ENCODE measurements at places on chromosomes 2 and 18.

DNA sequence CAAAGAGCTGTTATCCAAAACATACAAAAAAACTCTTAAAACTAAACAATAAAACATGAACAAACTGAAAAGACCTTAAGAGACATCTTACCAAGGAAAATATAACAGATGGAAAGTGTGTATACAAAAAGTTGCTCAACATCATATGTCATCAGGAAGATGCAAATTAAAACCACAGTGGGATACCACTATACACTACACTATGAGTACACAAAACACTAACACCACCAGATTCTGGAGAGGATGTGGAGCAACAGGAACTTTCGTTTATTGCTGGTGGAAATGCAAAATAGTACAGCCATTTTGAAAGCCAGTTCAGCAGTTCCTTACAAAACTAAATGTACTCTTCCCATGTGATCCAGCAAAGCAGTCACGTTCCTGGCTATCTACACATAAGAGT lies 221.4 kb downstream of the CMPK2 start:
- DNase-seq = no peak

- peak; percentile 83 for DNase-seq
These were observed 11.7 kb downstream of the LYPD6B start for GRCh38 chr2:149050188-149050587.

- no peak for DNase-seq
These were observed 58.7 kb downstream of the SLC40A1 start for GRCh38 chr2:189521699-189522434.

GRCh38 chr2:43838560-43839267 lies at the start of the genes ABCG5 and ABCG8:
TSS of gene ABCG5 (minus strand) at chr2:43838839. CDS start at chr2:43838679, 160 bp downstream.
TSS of gene ABCG8 (plus strand) at chr2:43838971. CDS start at chr2:43839054, 83 bp downstream.
- no peak for DNase-seq

- no peak for DNase-seq
These were observed 49.1 kb downstream of the CCDC195 start for GRCh38 chr2:224666951-224667553.

DNA sequence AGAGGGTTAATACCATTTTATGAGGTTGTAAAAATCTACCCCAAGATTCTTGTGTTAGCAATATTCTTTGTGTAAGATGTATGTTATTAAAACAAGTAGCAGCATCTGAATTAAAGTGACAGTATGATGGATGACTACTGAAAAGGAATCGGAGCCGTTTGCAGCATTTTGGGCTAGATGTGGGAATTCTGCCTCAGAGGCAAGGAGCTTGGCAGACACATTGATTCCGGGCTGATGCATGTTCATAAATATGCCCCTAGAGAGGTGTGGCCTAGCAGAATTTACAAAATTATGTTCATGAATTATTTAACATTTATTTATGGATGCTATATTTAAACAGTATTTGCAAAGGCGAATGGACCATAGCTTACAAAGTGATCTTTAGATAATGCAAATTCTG lies 389.0 kb upstream of the ETAA1 start:
- DNase-seq = no peak

GRCh38 chr2:85938456-85938855 lies 49.7 kb upstream of the ST3GAL5 start:
- DNase-seq = no peak

DNA sequence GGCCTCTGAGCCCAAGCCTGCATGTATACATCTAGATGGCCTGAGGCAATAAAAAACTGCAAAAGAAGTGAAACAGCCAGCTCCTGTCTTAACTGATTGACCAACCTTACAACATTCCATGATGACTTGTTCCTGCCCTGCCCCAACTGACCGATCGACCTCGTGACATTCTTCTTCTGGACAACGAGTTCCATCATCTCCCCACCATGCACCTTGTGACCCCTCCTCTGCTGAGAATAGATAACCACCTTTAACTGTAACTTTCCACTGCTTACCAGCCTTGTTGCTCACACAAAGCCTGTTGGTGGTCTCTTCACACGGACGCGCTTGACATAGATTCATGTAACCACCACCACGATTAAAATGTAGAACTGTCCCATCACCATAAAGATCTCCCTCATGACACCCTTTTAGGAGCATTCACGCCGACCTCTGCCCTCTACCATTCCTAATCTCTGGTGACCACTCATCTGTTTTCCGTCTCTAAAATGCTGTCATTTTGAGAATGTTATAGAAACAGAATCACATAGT lies 120.1 kb upstream of the REV1 start:
- DNase-seq = peak; percentile 50

GRCh38 chr2:56522605-56523089 lies 338.9 kb downstream of the CCDC85A start:
- no peak for DNase-seq

GRCh38 chr2:98460573-98461497 lies 16.2 kb downstream of the INPP4A start:
- DNase-seq = no peak

- no peak for DNase-seq
These were observed 197.5 kb downstream of the SCG2 start for GRCh38 chr2:223404616-223405015.

DNA sequence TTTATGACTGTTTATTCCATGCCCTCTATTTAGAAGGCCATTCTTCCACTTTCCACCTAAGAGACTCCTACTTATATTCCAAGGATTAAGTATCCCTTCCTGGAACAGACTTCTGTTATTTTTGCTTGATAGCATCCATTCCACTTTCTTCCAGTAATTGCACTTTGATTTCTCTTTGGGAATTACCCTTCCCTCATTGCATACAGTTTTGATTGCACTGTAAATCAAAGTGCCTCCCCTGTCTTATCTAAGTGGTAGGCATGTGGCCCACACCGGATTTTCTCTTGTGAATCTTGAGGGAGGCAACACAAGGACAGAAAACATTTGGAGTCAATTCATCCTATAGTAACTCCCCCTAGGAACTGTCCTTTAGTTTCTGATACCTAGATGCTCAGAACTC lies 120.4 kb downstream of the PDE11A start:
- no peak for DNase-seq

GRCh38 chr18:49376046-49376445 lies 84.4 kb downstream of the DYM start:
- no peak for DNase-seq

GRCh38 chr2:232890896-232891601 lies 21.0 kb downstream of the SNORC start:
- DNase-seq = peak; percentile 56

DNA sequence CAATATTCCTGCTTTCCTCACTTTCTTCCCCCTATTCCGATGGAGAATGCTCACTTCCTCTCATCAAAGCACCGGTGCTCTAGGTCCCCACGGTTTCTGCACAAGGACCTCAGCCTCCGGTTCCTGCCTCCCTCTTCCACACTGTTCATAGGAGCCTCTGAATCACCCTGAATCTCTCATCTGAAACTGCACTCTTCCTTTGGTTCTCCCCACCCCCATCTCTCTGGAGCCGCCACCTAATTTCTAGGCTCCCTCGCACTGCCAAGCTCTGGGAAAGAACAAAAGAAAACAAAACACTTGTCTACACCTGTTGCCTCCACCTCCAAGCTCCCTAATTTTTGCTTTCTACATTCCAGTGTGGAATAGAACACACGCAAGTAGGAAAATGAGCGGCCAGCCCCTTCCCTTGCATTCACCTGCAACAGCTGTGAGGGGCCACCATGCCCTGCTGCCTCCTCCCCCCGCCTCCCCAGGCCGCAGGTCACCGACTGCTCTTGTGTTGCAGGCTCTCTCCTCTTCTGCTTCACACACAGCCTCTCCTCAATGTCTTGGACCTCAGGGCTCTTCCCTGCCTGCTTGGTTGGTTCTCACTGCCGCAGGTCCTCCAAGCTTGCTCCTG lies 9.6 kb downstream of the FBXO15 start:
- DNase-seq = no peak

Data from trophoblast cell (in vitro differentiated cells and primary cell).